Activated T-helper 1 cell treated with anti-CD3 and anti-CD28 coated beads, Interleukin-2, amount 50 U/mL, for 16 hours (primary cell): ENCODE measurements at places on chromosomes 11 and 22.

GRCh38 chr11:61150706-61151544 lies 10.3 kb downstream of the VPS37C start:
- no peak for DNase-seq

DNA sequence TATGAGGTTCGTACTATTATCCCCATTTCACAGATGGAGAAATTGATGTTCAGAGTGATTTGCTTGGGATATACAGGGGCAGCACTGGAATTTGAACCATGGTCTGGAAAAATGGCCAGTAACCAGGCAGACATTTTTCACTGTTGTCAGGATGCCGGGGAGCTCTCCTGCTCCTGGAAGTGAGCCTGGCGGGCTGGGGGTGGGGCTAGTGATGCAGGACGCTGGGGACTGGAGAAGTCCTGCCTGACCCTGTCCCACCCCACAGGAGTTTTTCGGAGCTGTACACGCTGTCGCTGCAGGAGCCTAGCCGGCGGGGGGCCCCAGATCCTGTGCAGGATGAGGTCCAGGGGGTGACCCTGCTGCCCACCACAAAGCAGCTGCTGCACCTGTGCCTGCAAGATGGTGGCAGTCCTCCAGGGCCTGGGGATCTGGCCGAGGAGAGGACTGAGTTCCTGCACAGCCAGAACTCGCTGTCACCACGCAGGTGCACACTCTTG lies 11.1 kb downstream of the SIPA1 start:
- no peak for DNase-seq

DNA sequence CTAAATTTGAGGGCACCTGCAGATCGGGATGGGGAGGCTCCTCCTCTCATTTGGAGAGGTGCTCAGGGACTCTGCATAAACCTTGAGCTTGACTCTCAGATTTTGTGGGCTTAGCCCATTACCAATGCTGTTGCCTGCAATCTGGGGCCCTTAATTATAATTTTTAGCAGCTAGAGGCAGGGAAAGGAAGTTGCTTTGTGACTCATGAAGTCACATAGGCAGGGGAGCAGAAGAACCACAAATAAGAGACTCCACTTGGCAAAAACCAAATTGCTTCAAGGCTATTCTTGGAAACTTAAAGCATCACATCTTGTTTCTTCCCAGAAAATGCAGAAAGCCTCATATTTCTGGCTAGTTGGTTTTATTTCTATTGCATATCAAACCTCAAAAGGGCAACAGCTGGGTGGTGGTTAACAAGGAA lies 46.9 kb downstream of the MICAL2 start:
- no peak for DNase-seq

DNA sequence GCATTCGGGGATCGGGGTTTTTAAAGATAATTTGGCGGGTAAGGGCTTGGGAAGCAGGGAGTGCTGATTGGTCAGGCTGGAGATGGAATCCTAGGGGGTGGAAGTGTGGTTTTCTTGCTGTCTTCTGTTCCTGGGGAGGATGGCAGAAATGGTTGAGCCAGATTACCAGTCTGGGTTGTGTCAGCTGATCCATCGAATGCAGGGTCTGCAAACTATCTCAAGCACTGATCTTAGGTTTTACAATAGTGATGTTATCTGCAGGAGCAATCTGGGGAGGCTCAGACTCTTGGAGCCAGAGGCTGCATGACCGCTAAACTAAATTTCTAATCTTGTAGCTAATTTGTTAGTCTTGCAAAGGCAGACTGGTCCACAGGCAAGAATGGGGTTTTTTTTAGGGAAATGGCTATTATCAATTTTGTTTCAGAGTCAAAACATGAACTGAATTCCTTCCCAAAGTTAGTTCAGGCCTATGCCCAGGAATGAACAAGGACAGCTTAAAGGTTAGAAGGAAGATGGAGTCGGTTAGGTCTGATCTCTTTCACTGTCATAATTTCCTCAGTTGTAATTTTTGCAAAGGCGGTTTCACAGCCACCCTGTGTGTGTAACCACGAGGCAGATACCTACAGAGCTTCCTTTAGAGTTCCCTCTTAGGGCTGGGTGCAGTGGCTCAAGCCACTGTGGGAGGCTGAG lies 10.2 kb downstream of the SCGB1A1 start:
- DNase-seq = no peak

DNA sequence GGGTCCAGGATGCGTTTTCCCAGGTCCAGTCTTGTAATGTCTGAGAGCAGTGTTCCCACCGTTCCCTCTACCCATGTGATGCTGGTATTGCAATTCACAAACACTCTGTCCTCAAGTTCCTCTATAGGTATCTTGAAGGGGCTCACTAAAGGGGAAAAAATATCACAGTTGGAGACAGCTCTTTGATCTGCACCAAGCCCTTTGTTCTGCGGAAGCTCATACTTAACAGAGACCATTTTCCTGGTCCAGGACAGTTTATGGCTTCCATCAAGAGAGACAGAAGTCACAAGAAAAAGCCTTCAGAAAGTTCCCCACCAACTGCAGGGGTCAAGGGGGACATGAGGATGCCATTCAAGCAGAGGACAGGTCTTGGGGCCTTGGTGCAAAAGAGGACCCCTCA lies 2.1 kb downstream of the CD3D start:
- no peak for DNase-seq

- DNase-seq = no peak
Measured at GRCh38 chr11:109697140-109697843, 275.3 kb downstream of the C11orf87 start.

DNA sequence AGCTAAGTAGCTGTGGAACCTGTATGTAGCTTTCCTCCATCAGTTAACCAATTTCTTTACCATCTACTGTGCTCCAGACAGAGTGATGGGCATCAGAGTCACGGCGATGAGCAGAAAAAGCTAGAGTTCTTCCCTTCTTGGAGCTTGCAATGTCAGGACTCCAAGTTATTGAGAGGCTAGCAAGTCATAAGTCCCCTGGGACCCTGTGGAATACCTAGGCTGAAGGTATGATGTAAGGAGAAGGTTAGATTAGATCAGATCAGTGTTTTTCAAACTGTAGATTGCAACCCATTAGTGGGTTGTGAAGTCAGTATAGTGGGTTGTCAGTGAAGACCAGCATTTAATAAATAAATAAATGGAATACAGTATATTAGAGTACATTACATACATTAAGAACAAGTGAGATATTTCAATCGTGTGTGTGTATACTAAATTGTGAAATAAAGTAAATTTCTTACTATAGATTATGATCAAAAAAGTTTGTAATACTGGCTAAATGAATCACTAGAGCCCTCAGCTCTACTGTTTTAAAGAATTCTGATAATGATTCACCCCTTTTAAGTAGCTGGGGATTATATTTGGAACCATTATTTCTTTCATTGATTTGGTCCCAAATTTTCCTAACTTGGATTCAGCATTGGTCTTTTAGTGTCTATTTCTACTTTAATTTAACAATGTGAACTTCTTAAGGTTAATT lies 52.3 kb downstream of the RASSF10 start:
- no peak for DNase-seq

GRCh38 chr22:19905347-19906276 lies 36.0 kb upstream of the COMT start:
- no peak for DNase-seq

DNA sequence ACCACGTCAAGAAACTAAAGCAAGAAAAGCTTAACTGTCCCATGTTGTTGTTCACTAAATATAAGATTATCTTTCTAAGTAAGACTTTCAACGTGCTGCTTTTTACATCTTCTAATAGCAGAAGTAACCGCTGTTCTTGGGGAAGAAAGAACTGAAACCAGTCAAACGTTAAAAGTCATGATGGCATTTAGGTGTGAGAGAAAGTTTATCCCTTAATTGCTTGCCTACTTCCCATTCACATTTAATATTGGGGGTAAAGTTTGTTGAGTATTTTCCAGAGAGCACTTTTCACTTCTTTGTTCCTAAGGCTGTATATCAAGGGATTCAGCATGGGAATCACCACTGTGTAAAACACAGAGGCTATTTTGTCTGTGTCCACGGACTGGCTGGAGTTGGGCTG lies 970 bp downstream of the OR5B21 start:
- no peak for DNase-seq

GRCh38 chr11:44767421-44767820 lies 40.7 kb downstream of the TSPAN18 start:
- no peak for DNase-seq

DNA sequence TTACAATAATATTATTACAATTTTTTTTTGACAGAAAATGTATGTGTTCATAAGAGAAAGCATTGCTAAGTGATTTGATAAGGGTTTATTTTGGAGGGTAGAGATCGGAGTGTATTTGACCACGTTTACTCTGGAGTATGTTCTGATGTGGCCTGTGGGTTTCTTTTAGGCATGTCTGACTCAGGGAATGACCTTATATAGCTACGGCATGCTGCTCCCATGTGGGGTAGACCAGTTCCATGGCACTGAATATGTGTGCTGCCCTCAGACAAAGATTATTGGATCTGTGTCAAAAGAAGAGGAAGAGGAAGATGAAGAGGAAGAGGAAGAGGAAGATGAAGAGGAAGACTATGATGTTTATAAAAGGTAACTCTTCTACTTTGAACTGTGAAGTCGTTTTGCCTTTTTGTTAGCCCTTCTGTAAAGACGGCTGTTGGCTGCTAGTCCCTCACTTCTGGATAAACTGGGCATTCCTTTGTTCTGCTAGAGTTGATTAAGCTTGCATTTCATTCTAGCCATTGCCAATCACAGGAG lies 38.1 kb upstream of the ST14 start:
- DNase-seq = no peak
